ENCODE measurements at places on chromosomes 1 and 21. TPM values are rescaled to one million over a fixed set of nuclear protein-coding genes. Genes with fewer than 3 reads are reported as not detected.

The F13B gene
- total RNA-seq, result 0.16 TPM

The DISP3 gene
- 2.1 TPM for total RNA-seq

The SZRD1 gene
- total RNA-seq, result 113 TPM

The WNT3A gene
- not detected for total RNA-seq

The SLC44A5 gene
- total RNA-seq, result 0.33 TPM

The CCDC190 gene
- not detected for total RNA-seq

The SPRR2E gene
- total RNA-seq, result not detected

DNA sequence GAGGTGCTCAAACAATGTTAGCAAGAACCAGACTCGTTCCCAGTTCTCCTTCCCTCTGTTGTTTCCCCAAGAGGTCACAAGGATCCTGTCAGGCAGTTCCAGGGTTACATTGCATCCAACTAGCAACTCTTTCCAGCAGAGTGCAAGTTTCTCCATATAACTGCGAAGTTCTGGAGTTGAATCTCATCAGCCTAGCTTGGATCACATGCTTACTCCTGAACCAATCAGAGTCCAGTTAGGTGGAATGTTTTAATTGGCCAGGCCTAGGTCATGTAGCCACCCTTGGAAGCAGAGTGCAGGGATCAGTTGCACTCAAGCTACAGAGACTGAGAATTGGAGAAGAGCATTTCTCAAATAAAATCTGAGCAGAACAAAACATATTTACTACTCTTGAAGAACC lies 15.9 kb upstream of the PIK3R3 start:
- peak; percentile 66 for DNase-seq

GRCh38 chr1:1234180-1234808 lies 2.3 kb downstream of the B3GALT6 start:
- DNase-seq, result no peak

DNA sequence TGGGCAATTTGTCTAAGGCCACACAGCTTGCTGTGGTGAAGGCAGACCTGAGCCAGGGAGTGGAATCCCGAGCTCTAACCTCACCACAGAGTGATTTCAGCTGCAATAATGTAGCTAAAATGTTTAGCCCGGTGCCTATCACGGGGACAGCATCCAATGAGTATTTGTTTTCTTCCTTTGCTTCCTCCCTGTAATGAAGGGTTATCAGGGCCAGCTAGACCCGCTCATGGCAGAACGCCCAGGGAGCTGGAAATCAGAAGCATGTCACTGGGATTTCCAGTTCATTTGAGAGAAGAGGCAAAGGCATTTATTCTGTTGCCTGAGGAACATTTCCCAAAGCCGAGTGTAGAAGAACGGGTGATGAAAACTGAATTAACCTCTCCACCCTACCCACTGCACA lies 183.1 kb downstream of the ZSCAN20 start:
- no peak for DNase-seq

DNA sequence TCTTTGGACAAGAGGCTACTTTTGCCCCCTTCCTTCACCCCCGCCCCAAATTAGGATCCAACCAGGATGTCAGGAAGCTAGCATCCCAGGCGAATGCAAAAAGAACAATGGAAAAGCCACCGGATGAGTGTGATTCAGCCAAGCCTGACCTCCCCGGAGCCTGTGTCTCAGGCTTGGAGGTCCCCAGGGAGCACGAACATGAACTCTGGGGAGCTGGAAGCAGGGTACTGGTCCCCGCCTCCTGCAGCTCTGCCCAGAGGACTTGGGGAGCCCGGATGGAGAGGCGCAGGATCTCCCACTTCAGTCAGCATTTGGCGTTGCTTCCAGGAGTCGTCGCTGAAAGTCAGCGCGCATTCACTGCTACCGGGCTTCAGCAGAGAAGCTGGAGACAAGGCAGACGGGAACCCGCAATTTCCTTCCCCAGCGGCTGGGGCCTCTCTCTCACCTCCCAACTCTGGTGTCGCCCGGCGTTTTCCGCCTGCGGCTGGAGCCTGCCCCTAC lies 1.8 kb upstream of the TBX15 start:
- DNase-seq, result no peak

- peak; percentile 51 for DNase-seq
These were observed 3.9 kb downstream of the CNTN2 start for GRCh38 chr1:205046870-205047269.

DNA sequence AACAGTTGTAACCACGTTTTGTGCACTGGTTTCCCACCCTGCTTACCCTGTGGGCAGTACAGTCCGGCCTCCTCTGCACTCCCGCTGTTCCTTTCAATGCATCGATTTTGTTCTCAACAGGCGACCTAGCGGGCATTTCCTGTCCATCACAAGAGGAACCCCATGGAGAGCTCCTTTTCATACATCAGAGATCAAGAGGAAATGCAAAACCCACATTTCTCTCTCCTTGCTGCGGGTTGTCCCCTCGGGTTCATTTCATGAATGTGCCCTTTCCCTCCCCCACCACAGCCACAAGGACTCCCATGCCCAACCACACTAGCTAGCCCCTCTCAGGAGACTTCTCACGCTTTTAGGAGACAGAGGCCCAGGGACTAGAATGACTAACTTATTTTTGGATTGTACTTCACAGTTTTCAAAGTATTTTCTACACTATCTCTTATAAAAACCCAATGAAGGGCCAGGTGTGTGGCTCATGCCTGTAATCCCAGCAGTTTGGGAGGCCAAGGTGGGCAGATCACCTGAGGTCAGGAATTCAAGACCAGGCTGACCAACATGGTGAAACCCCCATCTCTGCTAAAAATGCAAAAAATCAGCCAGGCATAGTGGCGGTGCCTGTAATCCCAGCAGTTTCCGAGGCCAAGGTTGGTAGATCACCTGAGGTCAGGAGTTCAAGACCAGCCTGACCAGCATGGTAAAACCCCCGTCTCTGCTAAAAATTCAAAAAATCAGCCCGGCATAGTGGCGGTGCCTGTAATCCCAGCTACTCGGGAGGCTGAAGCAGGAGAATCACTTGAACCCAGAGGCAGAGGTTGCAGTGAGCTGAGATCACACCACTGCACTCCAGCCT lies 18.4 kb downstream of the ATP1A4 start:
- DNase-seq, result no peak

- DNase-seq, result no peak
These were observed 4.8 kb upstream of the LRRC8B start for GRCh38 chr1:89519779-89520358.

- no peak for DNase-seq
These were observed 65.1 kb downstream of the LHX9 start for GRCh38 chr1:197982256-197982655.

DNA sequence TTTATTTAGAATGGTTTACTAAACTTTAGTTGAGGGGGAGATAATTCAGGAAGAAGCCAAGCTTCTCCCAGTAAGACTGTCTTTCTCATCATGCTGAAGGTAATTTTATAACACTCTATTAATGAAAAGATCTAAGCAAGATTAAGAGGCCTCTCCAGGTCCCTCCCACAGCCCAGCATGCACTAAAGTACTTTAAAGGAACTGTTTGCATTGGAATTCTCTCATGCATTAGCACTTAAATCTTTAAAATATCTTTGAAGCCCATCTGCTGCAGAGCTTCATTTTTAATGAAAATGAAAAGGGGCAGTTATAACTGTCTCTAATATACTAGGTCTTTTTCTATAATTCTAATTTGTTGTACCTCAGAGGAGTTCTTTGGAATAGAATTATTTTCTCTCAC lies 1379.1 kb upstream of the ADGRL4 start:
- DNase-seq, result no peak

DNA sequence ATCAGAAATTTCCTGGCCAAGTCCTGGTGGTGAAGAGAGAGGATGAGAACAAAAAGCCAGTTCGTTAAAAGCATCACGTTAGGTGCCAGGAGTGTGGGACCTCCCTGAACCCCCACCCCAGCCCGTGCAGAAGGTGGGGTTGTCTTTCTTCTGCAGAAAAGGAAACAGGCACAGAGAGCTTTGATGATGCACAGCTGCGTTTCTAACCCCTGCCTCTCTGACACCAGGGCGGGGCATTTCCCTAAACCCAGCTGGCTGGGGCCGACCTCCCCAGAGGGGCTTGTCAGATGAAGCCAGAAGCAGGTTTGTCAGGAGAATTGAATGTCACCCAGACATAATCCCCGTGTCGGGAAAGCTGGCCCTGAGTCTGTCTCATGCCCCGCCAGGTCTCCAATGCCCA lies 189.3 kb upstream of the EDN2 start:
- DNase-seq, result peak; percentile 89

GRCh38 chr1:43009274-43009673 lies 50.6 kb upstream of the SLC2A1 start:
- DNase-seq, result no peak

All from SJCRH30 (cell line).